ENCODE measurements at places on chromosomes 16 and 17.

GRCh38 chr17:61442136-61442775 lies 10.0 kb upstream of the TBX4 start:
- DNase-seq: no peak
- H3K4me1 ChIP-seq: no peaks in the 10 kb centered on the region
- H3K27ac ChIP-seq: no peak overlapping the region
- peaks cover 5% of the 10 kb centered on the region for H3K27me3 ChIP-seq
- H3K4me3 ChIP-seq: no peak overlapping the region

DNA sequence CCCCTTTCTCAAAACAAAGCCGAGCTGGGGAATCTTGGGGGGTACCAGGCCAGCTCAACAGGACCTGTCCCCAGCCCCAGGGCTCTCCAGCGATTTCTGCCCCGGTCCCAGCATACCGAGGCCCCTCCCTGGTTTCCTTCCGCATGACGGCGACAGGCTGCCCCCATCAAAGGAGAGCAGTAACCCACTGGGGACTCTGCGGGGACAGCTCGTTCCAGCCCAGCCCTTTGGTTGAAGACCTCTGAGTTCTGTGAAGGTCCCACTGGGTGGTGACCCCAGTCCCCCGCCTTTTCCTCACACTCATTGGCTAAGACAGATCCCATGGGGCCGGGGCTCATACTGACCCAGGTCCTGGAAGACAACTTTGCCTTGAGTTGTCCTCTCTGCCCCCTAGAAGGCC lies 4.1 kb downstream of the SMTNL2 start:
- DNase-seq: no peak
- H3K4me3 ChIP-seq: no peak overlapping the region
- H3K36me3 ChIP-seq: no peaks in the 10 kb centered on the region

- no peaks in the 10 kb centered on the region for H3K4me1 ChIP-seq
- H3K4me3 ChIP-seq: no peak overlapping the region
- no peak overlapping the region for H3K27ac ChIP-seq
- no peak for DNase-seq
These were observed 101.5 kb upstream of the CNTNAP4 start for GRCh38 chr16:76175718-76176117.

DNA sequence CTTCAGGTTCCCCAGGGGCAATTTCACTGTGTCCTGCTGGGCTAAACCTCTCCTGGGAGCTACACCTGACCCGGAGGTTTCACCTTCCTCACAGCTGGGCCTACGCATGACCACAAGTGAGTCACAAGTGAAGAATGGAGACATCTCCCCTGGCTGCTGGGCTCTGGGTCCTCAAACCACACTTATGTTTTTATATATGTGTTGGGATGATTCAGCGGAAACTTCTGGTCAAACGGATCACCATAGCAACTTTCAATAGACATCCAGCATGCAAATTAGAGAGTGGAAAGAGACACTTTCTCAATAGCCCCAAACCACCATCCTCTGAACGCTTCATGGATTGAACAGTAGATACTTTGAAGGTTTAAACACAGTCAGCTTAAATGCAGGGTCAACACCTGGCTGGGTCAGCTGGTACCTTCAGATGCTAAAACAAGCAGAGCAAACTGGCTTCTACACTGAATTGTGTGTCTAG lies 28.0 kb upstream of the MAF start:
- H3K27me3 ChIP-seq: no peaks in the 10 kb centered on the region
- no peak overlapping the region for H3K4me3 ChIP-seq
- H3K36me3 ChIP-seq: no peaks in the 10 kb centered on the region
- no peak for DNase-seq
- H3K4me1 ChIP-seq: no peaks in the 10 kb centered on the region

GRCh38 chr16:70687102-70687511 lies 1.3 kb upstream of the MTSS2 start:
- no peaks in the 10 kb centered on the region for H3K36me3 ChIP-seq
- DNase-seq: no peak
- H3K27me3 ChIP-seq: no peaks in the 10 kb centered on the region
- H3K4me3 ChIP-seq: no peak overlapping the region
- peak overlapping the region; percentile 56 for H3K27ac ChIP-seq
- H3K4me1 ChIP-seq: peaks cover 18% of the 10 kb centered on the region

DNA sequence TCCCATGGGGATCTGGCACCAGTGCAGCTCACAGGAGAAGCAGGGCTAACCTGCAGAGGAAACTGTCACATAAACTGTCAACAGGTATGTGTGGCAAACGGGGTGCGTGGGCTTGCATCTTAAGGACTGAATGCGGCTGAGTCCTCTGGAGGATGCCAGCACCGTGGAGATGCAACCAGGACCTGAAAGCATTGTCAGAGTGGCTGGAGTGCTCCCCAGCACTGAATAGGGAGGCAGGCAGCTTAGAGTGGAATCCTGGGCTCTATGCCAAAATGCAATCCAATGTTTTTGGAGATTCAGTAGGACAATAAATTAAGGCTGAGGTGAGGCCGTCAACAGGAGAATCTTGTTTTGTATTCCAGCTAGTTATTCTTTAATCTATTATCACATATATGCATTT lies 21.3 kb upstream of the SALL1 start:
- no peaks in the 10 kb centered on the region for H3K27me3 ChIP-seq
- no peaks in the 10 kb centered on the region for H3K4me1 ChIP-seq
- H3K27ac ChIP-seq: no peak overlapping the region
- DNase-seq: no peak
- H3K36me3 ChIP-seq: no peaks in the 10 kb centered on the region

DNA sequence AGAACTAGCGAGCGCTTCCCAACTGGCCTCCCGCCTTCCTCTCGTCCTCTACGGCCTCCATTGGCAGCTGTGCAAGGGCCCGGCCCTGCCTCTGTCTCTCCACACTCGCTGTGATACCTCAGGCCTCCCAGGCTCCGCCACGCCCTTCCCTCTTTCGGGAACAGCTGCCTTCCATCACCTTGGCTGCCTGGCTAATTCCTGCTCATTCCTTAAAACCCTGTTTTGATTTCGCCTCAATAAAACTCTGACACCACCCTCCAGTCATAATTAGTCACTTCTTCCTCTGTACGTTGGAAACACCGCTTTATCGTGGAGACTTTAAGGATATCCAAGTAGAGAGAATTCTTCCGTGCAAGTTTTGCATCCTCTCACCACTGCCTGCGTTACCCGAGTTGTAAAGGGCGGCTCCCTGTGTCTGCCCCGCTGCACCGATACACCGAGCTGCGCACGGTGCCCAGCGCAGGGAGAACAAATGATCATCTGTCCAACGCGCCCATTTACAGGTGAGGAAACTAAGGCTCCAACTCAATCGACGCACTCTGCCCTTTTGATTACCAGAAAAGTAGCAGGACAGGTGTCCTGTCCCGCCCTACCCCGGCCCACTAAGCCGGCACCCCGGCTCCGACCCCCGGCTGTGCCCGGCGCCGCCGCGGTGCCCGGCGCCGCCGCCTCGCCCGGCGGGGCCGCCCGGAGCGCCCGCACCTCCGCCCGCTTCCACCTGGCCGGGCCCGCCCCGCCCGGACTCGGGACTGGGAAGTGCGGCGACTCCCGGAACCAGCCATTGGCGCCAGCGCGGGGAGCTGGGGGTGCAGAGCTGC lies 139.7 kb downstream of the SEC14L1 start:
- H3K27ac ChIP-seq: no peak overlapping the region
- no peaks in the 10 kb centered on the region for H3K27me3 ChIP-seq

- no peaks in the 10 kb centered on the region for H3K36me3 ChIP-seq
- no peaks in the 10 kb centered on the region for H3K4me1 ChIP-seq
These were observed 14.0 kb downstream of the PRSS54 start for GRCh38 chr16:58280846-58281301.

DNA sequence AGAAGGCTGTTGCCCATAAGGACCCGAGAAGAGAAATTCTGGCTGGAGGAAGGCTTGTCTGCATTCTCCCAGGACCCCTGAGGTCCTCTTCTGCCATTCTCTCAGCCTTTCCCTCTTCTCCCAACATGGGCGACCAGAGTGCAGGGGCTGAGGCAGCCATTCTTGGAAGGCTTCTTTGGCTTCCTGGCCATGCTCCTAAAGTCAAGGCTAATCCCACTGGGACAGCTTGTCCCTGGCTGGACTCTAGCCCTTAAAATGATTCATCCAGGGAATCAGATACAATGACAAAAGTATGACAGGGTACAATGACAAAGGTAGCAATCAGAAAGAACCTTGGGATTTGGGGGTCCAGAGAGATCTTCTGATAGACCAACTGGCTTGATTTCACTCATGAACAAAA lies 26.8 kb downstream of the SRL start:
- H3K36me3 ChIP-seq: no peaks in the 10 kb centered on the region
- no peak overlapping the region for H3K4me3 ChIP-seq
- peaks cover under 1% of the 10 kb centered on the region for H3K4me1 ChIP-seq

GRCh38 chr17:80030730-80031410 lies 4.8 kb downstream of the TBC1D16 start:
- peaks cover 21% of the 10 kb centered on the region for H3K4me1 ChIP-seq
- no peak for DNase-seq
- H3K27me3 ChIP-seq: no peaks in the 10 kb centered on the region
- H3K27ac ChIP-seq: peak overlapping the region; percentile 86

- no peaks in the 10 kb centered on the region for H3K27me3 ChIP-seq
- H3K4me3 ChIP-seq: no peak overlapping the region
- peaks cover 3% of the 10 kb centered on the region for H3K4me1 ChIP-seq
- H3K36me3 ChIP-seq: no peaks in the 10 kb centered on the region
- H3K27ac ChIP-seq: peak overlapping the region; percentile 42
These were observed 26.8 kb downstream of the GNA13 start for GRCh38 chr17:65029605-65030336.

DNA sequence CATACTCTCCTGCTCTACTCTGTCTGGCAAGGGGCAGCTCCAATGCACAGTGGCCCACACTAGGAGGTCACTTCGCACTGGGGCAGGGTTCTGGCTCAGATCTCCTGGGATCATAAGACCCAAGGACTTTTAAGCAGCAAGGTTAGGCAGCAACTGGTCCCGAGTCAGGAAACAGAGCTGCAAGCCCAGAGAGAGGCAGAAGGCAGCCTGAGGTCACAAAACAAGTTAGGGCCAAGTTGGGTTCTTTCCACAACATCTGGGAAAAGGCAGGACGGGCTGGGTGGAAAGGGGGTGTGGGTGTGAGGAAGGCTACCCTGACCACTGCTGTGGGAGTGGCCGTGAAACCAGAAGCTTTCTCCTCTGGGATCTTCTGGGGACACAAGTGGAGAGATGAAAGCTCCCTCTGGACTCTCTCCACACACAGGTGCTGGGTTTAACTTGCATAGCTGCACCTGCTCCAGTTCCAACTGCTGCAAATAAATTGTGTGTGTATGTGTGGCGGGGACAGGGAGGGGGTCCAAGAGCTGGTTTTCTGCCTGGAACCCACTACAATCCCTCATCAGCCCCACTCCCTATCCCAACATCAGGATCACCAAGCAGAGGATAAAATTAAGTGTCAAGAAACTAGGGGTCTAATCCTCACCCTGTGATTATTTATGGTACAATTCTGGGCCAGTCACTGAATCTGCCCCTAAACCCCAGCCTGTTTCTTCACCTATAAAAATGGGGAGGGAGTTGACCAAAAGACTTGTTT lies 8.0 kb upstream of the TSPOAP1 start:
- no peak for DNase-seq
- no peak overlapping the region for H3K4me3 ChIP-seq
- H3K36me3 ChIP-seq: no peaks in the 10 kb centered on the region
- H3K4me1 ChIP-seq: peaks cover 3% of the 10 kb centered on the region

- H3K4me1 ChIP-seq: peaks cover 8% of the 10 kb centered on the region
- no peak overlapping the region for H3K27ac ChIP-seq
- H3K4me3 ChIP-seq: peak overlapping the region; percentile 22
- H3K36me3 ChIP-seq: no peaks in the 10 kb centered on the region
- no peaks in the 10 kb centered on the region for H3K27me3 ChIP-seq
These were observed 5.4 kb upstream of the ICAM2 start for GRCh38 chr17:64025732-64026294.

DNA sequence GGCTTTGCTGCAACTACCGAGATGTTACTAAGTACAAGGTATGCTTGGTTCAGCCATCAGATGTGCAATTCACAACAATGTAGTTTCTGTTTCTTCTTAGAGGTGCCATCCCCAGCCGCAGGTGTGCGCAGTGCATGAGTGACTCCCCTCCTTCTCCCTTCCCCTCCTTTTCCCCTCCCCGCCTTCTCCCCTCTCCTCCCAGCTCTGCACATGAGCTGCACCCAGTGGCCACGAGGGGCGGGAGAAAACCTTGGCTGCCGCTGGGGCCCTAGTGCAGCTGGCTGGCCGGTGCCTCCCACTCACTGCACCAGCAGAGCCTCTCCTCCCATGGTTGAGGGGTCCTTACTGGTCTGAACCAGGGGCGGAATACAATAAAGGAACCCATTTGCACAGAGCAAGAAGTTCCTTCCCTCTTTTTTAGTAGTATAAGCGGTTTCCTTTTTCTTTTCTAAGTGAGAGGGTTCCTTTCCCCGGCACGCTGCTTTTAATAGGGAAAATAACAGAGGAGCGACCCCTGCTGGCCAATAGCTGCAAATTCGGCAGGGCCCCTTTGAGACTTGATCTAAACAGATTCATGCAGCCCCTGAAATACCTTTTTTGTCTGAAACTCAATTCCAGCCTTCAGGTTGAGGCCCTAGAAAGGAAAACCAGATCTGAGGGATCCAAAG lies 7.8 kb upstream of the CCL15 start:
- peaks cover 12% of the 10 kb centered on the region for H3K36me3 ChIP-seq
- H3K27me3 ChIP-seq: no peaks in the 10 kb centered on the region
- peaks cover 8% of the 10 kb centered on the region for H3K4me1 ChIP-seq
- H3K4me3 ChIP-seq: no peak overlapping the region
- peak; percentile 33 for DNase-seq

DNA sequence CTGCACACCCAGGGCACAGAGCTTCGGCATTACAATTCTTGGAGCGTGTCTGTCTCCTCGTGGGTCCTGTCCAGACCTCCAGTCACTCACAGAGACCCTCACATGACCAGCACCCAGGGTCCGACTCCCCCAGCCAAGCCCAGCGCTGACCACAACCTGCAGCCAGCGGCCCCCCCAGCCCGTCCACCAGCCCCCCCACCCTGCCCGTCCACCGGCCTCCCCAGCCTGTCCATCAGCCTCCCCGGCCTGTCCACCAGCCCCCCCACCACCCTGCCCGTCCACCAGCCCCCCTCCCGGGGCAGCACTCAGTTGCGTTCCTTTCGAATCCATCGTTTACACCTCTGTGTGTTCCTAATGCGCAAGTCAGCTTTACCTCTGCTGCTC lies 5.8 kb downstream of the SECTM1 start:
- no peak for DNase-seq
- no peaks in the 10 kb centered on the region for H3K27me3 ChIP-seq
- H3K4me1 ChIP-seq: peaks cover 62% of the 10 kb centered on the region
- H3K27ac ChIP-seq: peak overlapping the region; percentile 70
- no peaks in the 10 kb centered on the region for H3K36me3 ChIP-seq

DNA sequence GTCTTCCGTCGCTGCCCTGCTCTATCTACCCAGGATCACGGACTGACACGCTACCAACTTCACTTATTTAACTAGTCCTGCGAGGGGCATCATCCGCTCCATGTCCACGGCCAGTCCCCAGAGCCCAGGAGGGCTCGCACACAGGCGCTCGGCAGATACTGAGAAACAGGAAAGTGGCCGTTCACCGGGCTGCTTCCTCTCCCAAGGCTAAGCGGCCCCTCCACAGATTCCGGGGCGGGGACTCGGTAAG lies 388 bp downstream of the OXLD1 start:
- no peak for DNase-seq
- H3K27ac ChIP-seq: peak overlapping the region; percentile 49
- peaks cover 13% of the 10 kb centered on the region for H3K36me3 ChIP-seq
- H3K4me1 ChIP-seq: peaks cover 25% of the 10 kb centered on the region
